ENCODE measurements at places on chromosomes 1 and 21. TPM values are rescaled to one million over a fixed set of nuclear protein-coding genes. Genes with fewer than 3 reads are reported as not detected.

Gene INAVA
- 84.2 TPM for total RNA-seq

Gene ZNF593OS
- total RNA-seq: not detected

Gene PROX1
- 73.9 TPM for total RNA-seq

Gene GPR3
- total RNA-seq: 1.1 TPM

Gene RGS8
- total RNA-seq: 0.05 TPM

Gene ZNF683
- total RNA-seq: not detected

Gene C1orf185
- total RNA-seq: not detected

Measured in progenitor cell of endocrine pancreas (in vitro differentiated cells).